Foreskin keratinocyte (primary cell): ENCODE measurements at places on chromosomes 2 and 18. TPM values are rescaled to one million over a fixed set of nuclear protein-coding genes. Genes with fewer than 3 reads are reported as not detected.
A peak's percentile ranks its signal among the peaks of the same experiment; 100 is the strongest.

Gene FAM124B
- total RNA-seq = not detected in 2 replicates

Gene PTH2R
- not detected in 2 replicates for total RNA-seq

Gene C2orf15
- 0.44 and 0.60 TPM in 2 replicates for total RNA-seq

- no peak for DNase-seq
These were observed 6.5 kb downstream of the CNDP1 start for GRCh38 chr18:74540652-74541421.

GRCh38 chr18:15165048-15165447 is 417.1 kb downstream of the ANKRD30B start:
- no peak for DNase-seq

- DNase-seq = peak; percentile 37
These were observed 21.7 kb upstream of the MEP1B start for GRCh38 chr18:32167980-32168730.

DNA sequence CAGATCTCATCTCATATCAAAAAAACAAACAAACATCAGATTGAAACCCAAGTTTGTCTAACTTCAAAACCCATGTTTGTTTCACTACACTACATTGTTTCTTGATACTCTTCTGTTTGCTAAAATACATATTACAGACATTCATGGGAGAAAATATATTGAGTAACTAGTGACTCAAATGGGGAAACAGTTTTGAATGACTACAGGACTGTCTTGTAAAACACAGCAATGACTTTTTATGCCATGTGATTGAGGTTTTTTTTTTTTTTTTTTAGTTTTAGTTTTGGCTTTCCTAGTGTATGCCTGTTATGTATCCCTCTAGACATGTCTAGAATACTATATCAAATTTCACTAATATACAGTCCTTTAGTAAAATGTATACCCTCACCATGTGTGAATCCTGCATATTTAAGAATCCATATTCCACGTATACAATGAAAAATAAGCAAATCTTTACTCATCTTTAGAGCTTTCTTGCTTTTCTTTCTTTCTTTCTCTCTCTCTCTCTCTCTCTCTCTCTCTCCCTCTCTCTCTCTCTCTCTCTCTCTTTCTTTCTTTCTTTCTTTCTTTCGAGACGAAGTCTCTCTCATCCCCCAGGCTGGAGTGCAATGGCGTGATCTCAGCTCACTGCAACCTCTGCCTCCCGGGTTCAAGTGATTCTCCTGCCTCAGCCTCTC is 46.6 kb upstream of the SERTAD2 start:
- peak; percentile 39 for DNase-seq

DNA sequence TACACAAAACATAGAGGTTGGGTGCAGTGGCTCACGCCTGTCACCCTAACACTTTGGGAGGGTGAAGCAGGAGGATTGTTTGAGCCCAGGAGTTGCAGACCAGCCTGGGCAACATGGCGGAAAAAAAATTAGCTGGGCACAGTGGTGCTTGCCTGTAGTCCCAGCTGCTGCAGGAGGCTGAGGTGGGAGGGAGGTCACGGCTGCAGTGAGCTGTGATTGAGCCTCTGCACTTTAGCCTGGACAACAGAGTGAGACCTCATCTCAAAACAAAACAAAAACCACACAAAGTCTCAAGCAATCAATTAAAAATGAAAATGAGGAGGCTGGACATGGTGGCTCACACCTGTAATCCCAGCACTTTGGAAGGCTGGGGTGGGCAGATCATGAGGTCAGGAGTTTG is 4.9 kb downstream of the NOP58 start:
- no peak for DNase-seq
